HepG2 (cell line): ENCODE measurements at places on chromosomes 1 and 21. TPM values are rescaled to one million over a fixed set of nuclear protein-coding genes. Genes with fewer than 3 reads are reported as not detected.

SLC25A34 gene
- polyA plus RNA-seq: 0.18 TPM in 2 replicates

HOOK1 gene
- polyA plus RNA-seq: 9.1 and 11.3 TPM in 2 replicates

COL16A1 gene
- polyA plus RNA-seq: 4.3 and 5.1 TPM in 2 replicates

GLUL gene
- 423 and 501 TPM in 2 replicates for polyA plus RNA-seq

IL10 gene
- polyA plus RNA-seq: not detected in 2 replicates

FMO2 gene
- polyA plus RNA-seq: not detected in 2 replicates

ASCL5 gene
- not detected in 2 replicates for polyA plus RNA-seq

UBXN10 gene
- 0.05 and 0.07 TPM in 2 replicates for polyA plus RNA-seq

CASQ2 gene
- polyA plus RNA-seq: 0.05 TPM in 1 of 2 replicates, not detected in the other

GPX7 gene
- 16.2 and 17.2 TPM in 2 replicates for polyA plus RNA-seq

ERVH48-1 gene
- polyA plus RNA-seq: 1.0 and 1.8 TPM in 2 replicates

PRAMEF5 gene
- polyA plus RNA-seq: not detected in 2 replicates

MAP3K6 gene
- 2.7 and 3.2 TPM in 2 replicates for polyA plus RNA-seq

TRIM67 gene
- polyA plus RNA-seq: under 0.01 TPM in 1 of 2 replicates, not detected in the other

CELF3 gene
- not detected in 2 replicates for polyA plus RNA-seq
